ENCODE measurements at places on chromosomes 12 and 14.
A peak's percentile ranks its signal among the peaks of the same experiment; 100 is the strongest.

DNA sequence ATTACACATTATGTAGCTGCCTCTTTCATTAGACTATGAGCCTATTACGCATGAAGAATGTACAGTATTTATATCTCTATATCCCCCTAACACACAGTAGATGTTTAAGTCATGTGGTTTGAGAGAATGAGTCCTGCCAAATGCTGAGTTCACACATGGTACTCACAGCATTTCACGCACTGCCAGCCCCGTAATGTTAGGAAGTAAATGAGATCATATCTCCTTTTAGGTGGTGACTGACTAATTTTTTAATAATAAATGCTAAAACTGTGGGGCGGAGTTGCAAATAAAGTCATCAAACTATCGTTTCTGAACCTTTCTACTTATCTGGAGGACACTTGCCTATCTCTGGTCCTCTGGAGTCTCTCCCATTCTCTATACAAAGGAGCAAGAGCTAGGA lies 343.8 kb downstream of the ADAMTS20 start:
- no peak for DNase-seq

DNA sequence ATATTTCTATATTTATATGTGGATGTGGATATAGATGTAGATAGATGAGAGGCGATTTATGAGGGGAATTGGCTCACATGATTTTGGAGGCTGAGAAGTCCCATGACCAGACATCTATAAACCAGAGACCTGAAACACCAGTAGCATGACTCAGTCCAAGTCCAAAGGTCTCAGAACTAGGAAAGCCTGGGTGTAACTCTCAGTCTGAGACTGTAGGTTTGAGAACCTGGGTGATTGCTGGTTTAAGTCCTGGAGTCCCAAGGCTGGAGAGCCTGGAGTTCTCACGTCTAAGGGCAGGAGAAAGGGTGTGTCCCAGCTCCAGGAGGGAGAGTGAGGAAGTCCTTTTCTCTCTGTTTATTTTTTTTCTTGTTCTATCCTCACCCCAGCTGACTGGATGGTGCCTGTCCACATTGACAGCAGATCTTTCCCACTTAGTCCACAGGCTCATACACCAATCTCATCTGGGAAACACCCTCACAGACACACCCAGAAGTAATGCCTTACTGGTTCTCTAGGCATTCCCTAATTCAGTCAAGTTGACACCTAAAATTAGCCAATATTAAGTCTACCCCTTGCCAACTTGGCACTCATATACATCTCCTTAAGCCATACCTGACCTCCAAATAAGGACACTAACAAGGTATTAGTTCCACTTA lies 45.4 kb downstream of the EMP1 start:
- DNase-seq = no peak

- DNase-seq = no peak
Measured at GRCh38 chr12:4216187-4216927, 57.2 kb upstream of the CCND2 start.

DNA sequence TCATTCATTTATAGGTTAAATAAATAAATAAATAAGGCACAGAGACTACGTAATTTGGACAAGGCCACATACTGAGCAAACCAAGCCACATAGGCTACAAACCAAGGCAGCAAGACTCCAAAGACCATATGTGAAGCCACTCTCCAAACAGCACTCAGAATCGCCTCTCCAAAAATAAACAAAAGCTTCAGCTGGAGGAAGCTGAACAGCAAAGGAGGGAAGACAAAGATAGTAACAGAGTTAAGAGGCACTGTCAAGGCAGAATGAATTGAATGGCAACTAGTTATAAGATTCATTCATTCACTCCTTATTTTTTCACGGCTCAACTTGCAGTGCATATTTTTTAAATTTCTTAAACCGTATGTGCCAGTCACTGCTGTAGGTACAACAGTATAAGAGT lies 200.5 kb upstream of the GRIP1 start:
- no peak for DNase-seq

DNA sequence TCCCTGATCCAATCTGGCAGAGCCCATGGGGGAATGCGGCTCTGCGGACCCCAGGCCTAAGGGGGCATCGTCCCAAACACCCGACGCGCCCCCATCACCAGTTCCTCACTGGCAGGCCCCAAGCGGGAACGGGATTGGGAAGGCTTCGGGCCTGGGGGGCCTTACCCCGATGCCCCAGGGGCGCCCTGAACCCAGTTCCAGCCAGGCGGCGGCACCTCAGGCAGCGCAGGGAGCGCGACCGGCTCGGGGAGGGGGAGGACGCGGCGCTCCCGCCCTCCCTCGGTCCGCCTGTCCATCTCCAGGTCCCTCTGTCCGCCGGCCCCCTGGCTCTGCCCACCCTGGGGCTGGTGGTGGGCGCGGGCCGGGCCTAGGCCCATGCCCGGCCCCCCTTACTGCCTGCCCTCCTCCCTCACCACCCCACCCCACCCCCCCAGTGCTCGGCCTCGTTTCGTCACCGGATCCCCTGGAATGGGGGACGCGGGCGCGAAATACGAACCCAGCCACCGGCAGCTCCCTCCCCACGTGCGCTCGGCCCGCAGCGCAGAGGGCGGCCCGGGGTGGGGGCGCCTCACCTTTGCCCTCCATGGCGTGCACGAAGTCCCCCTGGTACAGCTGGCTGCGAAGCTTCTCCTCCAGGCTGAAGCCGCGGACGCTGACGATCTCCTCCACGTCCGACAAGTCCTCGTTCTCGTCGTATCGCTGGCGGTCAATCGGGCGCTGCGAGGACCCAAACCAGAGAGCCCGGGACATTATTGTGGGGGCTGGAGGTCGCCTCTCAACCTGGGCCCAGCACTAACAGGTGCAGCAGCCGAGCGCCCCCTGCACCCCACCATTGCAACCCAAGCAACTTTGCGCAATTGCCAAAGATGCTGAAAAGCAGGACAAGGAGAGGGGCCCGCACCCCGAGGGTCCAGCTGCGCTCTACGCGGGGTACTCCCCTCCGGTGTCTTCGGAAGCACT lies 2.3 kb downstream of the KDM2B start:
- no peak for DNase-seq

DNA sequence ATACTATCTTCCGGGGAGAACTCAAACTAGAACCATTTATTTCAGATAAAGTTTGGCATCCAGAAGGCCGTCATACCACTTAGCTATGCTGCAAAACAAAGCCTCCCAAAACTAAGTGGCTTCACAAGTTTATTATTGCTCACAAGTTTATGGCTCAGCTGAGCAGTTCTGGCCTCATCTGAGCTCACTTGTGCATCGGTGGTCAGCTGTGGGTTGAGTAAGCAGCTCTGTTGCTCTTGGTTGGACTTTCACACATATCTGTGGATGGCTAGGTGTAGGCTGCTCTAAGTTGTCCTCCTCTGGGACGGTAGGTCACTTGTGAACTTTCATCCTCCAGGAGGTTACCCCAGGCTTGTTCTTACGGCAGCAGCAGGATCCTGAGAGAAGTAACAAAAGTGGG lies 162.7 kb downstream of the BTG1 start:
- no peak for DNase-seq

DNA sequence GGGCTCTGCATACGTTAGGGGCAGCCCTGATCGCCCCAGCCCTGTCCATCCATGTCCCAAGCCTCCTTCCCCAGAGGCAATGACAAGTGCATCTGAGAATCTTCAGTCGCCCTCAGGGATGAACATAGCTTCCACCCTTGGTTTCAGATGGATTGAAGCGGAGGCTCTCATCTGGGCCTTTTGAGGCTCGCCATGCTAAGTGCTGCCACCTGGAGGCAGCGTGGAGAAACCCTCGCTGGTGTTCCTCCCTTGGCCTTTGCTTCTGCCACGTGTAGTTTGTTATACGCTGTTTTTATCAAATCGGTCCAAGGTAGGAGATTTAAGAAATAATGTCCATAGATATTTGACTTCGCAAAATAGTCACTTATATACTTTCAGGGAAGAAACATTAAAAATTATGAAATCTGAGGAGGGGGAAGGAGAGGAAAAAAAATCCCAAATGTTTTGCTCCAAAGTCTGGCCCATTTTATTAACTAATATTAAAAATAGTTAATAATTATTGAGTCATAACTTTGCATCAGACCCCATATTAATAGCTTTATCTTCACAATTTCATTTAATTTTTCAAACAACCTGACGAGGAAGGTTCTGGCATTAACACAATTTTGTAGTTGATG lies 28.8 kb upstream of the LRRC10 start:
- peak; percentile 63 for DNase-seq

DNA sequence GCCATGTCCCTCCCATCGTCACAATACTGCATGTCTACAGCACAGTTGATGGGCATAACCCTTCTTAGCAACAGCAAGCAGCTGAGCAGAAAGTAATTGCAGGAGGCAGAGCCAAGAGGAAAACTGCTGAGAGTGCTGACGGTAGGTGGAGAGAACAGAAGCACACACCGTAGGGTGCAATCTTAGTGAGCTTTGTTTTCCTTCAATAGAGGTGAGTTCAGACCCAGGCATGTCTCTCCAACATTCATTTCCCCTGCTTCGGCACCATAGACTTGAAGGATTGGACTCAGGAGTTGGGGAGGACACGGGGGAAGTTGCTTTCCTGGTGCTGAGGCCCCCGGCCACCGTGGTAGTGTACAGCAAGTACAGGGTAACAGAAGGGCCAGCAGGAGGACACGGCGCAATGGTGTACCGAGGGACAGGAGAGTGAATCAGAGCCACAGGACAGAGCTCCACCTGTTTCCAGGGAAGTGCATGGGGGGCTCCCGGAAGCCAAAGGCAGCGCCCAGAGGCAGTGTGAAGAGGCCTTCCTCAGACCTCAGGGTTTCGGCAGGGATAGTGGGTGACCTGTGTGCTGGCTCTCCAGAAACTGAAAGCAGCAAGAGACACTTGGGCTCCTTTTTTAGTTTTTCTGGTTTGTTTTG lies 36.3 kb upstream of the SINHCAF start:
- DNase-seq = no peak

GRCh38 chr12:71456316-71456715 lies 16.7 kb downstream of the LGR5 start:
- DNase-seq = no peak

DNA sequence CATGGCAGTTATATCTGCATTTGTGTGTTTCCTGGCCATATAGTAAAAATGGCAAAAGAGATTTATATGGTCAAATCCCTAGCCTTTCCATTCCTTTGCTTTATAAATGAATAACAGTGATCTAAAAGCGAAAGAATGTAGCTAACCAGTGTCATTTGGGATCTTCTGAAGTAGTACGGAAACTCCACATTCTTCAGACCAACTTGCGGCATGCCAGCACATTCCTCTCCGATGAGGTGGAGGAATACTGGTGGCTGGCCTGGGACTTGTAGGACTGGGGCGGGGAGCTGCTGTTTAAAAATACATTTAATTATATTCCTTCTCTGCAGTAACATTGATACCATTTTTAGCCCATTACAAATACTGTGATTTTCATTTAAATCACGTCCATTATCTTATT lies 85.3 kb downstream of the SAMD4A start:
- DNase-seq = no peak

DNA sequence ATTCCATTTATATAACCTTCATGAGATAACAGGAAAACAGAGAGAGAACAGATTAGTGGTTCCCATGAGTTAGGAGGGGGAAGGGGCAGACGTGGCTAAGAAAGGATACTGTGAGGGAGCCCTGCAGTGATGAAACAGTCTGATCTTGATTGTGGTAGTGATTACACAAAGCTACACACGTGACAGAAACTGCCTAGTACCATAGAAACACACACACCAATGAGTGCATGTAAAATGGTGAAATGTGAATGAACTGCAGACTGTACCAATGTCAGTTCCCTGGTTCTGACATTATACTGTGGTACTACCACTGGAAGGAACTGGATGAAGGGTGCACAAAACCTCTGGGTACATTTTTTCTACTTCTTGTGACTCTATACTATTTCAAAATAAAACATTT lies 36.9 kb downstream of the NRDE2 start:
- no peak for DNase-seq

- no peak for DNase-seq
Measured at GRCh38 chr12:5535541-5535940, 103.6 kb downstream of the NTF3 start.

DNA sequence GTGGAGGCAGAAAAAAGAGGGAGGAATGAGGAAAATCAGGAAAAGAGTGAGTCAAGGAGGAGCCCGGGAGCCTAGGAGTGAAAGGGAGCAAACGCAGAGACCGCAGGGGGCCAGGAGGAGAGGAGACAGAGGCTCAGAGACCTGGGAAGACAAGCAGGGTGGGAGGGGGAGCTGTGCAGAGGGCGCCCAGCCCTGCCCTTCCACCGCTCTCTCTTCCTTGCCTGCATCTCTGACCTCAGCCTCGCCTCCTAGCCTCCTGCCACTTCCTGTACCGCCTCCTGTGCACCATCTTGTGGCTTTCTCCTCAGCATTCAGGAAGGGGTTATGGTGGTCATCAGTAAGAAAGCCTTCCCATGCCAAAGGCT lies 1.3 kb downstream of the CLSTN3 start:
- DNase-seq = peak; percentile 9

GRCh38 chr12:3259973-3260372 lies 182.8 kb downstream of the TSPAN9 start:
- no peak for DNase-seq

- no peak for DNase-seq
Measured at GRCh38 chr12:25058658-25059058, 109.8 kb upstream of the BCAT1 start.

GRCh38 chr14:103960457-103961055 lies 18.2 kb upstream of the RD3L start:
- no peak for DNase-seq

DNA sequence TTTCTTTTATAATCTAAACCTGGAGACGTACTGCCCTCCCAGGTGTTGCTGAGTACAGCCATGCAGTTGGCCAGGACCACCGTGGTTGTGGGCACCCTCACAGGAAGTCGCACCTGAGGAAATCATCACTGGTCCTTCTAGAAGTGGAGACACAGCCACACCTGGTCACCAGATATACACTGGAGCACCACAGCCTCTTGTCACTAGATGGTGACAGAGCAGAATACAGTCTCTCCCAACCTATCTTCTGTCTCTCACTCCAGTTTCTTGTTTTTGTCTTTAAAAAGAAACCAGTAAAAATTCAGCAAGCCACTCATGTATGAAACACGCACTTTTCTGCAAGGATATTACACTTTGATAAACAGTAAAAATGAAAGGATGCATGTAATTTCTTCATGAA lies 43.1 kb upstream of the GPHB5 start:
- DNase-seq = no peak

DNA sequence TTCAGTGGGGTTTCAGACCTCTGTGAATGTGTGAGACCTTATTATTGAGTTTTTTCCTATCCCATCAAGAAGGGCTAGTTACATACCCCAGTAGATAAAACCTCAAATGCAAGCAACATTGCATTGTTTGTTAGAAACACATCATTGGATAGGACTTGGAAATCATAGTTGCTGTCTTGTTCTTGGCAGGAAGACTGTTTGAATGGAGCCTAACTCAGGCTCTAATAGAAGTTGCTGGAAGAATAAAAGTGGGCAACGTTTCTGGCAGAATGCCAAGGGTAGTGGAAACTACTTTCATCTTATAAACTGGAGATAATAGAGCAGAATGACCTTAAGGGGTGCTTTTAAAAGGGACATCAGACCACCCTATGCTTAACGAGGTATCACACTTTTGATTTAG lies 9.9 kb upstream of the PTHLH start:
- DNase-seq = no peak

GRCh38 chr12:14928931-14929330 lies 9.4 kb downstream of the ERP27 start:
- DNase-seq = no peak

Measured in CD4-positive, alpha-beta T cell treated with Interleukin-15 for 4 hours (primary cell).